HT-29 (cell line): ENCODE measurements at places on chromosomes 7 and 10.
A peak's percentile ranks its signal among the peaks of the same experiment; 100 is the strongest.

- DNase-seq, result peak; percentile 37
Measured at GRCh38 chr7:141072548-141073172, 1.2 kb upstream of the TMEM178B start.

DNA sequence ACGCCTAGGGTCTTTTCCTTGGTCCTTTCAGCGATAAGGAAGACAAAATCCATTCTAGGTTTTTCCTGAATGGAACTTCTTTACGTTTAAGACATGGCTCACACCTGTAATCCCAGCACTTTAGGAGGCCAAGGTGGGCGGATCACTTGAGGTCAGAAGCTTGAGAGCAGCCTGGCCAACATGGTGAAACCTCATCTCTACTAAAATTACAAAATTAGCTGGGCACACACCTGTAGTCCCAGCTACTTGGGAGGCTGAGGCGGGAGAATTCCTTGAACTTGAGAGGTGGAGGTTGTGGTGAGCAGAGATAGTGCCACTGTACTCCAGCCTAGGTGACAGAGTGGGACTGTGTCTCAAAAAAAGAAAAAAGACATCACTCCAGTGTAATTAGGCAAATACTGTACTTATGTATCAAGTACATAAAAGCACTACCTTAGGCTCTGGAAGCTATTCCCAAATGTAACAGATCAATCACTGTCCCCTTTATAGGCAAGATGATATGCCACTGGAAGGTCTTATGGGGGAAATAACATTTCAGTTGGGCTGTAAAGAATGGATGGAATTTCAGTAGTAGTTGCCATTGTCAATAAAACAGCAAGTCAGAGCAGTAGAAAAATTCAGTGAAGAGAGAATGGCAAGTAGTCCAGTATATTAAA is 5.7 kb downstream of the STK17A start:
- no peak for DNase-seq

DNA sequence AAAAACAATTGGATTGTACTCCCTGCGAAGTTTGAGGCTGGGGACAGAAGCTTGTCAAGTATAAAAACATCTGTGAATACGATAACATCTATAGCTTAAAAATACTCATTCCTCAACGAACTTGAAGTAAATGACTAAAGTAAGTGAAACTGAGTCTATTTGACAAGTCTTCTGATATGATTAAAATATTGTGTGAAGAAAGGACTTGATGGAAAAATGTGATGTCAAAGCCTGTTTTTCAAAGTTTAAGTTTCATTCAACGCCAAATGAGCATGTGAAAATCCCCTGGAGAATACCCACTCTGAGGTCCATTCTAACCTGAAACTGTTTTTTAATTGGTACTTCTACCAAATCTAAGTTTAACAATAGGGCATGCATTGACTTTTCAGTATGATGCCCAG is 122.3 kb upstream of the MDFIC start:
- DNase-seq, result no peak

DNA sequence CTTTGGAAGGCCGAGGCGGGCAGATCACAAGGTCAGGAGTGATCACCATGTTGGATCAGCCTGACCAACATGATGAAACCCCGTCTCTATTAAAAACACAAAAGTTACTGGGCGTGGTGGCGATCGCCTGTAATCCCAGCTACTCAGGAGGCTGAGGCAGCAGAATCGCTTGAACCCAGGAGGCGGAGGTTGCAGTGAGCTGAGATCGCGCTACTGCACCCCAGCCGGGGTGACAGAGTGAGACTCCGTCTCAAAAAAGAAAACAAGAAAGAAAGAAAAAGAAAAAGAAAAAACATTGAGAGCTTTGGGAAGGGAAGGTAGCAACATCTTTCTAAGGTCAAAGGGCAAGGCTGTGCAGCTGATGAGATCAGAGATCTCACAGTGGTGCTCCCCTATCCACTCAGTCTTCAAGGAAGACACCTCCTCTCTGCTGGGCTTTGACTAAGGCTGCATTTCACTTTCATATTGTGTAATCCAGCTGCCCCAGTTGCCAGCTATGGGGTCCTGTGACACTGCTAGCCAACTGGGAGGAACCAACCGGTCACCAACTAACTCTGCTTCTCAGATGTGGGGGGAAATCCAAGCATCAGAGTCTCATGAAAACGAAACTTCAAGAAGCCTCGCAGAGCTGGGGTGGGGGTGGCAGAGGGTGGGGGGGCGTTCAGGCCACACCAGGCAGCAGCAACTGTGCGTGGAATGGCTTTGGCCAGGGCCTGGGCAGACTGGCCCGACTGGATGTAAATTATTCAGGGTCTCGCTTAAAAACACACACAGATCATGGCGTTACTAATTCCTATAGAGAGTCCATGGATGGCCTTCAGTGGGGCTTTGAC is 1.5 kb downstream of the IL15RA start:
- DNase-seq, result peak; percentile 29

DNA sequence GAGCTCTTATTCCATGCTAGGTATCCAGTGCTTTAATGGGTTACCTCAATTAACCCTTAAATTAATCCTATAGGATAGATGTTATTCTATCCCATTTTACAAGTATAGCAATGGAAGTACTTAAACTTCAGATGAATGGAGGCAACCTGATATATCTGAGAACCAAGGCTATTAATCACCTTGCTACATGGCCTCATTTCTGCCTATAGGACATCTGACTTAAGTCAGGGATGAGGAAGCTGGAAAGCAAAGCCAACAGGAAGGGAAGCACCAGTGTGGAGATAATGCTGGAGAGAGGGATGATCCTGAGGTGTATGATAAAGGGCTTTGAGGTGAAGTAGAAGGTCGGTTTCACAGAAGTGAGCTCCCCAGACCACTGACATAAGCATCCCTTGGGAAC is 132.3 kb downstream of the CHN2 start:
- no peak for DNase-seq

DNA sequence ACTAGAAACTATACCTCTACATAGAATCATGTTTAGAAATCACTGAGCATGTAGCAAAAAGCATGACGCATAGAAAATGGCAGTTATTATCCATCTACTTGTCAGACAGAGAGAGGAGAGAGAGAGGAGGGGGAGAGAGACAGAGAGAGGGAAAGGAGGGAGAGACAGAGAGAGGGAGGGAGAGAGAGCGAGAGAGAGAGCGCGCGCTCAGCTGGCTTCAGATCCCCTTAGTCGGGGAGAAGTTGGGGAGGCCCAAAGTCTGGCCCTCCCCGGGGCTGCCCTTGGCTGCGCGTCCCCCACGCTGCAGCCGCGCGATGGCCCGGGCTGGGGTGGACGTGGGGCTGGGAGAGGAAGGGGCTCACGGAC is 37.0 kb downstream of the CNPY1 start:
- DNase-seq, result no peak
